ENCODE measurements at places on chromosomes 3 and 15. TPM values are rescaled to one million over a fixed set of nuclear protein-coding genes. Genes with fewer than 3 reads are reported as not detected.

Gene SSUH2
- 1.0 TPM for total RNA-seq

Gene THSD4
- total RNA-seq: 73.1 TPM

Gene CDHR4
- total RNA-seq: not detected

Gene CCDC39
- not detected for total RNA-seq

Gene TLNRD1
- 7.1 TPM for total RNA-seq

Gene FOXB1
- total RNA-seq: not detected

Gene WDR93
- total RNA-seq: not detected

Gene SLCO2A1
- total RNA-seq: 7.8 TPM

Gene IGSF10
- total RNA-seq: 3.0 TPM

Gene GOLGA8N
- 10.3 TPM for total RNA-seq
